ENCODE measurements at places on chromosomes 5 and 9.

DNA sequence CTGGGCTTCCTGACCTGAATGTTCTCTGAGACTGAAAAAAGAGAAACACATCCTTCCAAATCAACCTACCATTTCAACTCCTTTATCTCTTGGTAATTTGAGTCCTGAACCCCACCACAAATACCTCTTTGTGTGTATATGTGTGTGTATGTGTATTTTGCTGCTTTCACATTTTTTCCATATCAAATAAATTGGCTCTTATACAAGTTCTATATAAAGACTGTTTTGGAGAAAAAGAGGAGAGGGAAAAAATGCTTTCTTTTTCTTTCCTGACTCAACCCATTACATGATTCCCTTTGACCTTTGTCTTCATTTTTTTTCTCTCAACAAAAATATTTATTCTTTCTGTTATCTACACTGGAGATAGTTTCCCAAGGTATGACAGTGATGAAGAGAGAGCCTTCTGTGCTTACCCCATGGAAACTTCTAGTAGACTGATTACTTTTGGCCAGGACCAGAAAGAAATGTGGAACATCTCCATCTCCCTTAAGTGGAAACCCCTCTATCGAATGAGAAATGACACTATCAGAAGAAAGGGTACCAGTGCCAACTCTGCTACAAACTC lies 85.3 kb downstream of the PAPPA start:
- no peak for DNase-seq

GRCh38 chr9:124839612-124840299 lies 13.5 kb upstream of the WDR38 start:
- peak; percentile 43 for DNase-seq

GRCh38 chr5:34716986-34717385 lies 60.9 kb downstream of the RAI14 start:
- DNase-seq, result no peak

- no peak for DNase-seq
Observed at GRCh38 chr5:106014262-106014661, 1656.5 kb downstream of the EFNA5 start.

Data from cardiac fibroblast (primary cell).